ENCODE measurements at places on chromosomes 12 and 14.

DNA sequence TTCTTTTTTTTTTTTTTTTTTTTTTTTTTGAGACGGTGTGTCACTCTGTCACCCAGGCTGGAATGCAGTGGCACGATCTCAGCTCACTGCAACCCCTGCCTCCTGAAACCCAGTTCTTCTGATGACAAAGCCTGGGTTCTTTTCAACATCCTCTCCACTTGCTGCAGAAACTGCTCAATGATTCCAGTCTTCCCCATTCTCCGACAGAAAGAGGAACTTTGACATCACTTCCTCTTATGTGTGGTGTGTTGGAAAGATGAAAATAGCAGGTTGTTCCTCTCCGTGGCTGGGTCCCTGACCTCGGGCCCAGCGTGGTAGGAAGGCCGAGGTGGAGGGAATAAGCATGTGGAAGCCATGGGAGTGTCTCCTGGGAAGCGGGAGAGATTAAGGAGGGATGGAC is 198.4 kb downstream of the PHETA1 start:
- no peak for DNase-seq

DNA sequence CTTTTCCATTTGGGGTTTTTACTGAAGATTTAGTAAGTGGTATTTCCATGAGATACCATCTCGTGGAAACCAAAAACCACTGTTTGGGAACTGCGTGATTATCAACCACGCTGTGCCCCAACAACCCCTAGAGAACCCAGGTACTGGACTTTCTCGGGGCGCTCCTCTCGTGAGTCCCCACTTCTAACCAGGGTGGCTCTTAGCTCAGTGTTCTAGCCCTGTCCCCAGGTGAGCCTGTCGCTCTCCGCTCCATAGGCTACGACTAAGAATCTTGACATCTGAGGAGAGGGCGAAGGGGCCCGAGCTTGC is 686 bp downstream of the MCRS1 start:
- DNase-seq, result no peak

GRCh38 chr12:89875809-89876208 is 167.2 kb upstream of the ATP2B1 start:
- no peak for DNase-seq

- DNase-seq, result no peak
Measured at GRCh38 chr12:77035226-77035625, 30.1 kb downstream of the E2F7 start.

- DNase-seq, result no peak
Measured at GRCh38 chr12:57741844-57742738, 2.7 kb upstream of the TSPAN31 start.

- no peak for DNase-seq
Measured at GRCh38 chr12:105351523-105351922, 21.0 kb downstream of the C12orf75 start.

GRCh38 chr12:58277231-58277630 is 335.9 kb downstream of the ATP23 start:
- no peak for DNase-seq

DNA sequence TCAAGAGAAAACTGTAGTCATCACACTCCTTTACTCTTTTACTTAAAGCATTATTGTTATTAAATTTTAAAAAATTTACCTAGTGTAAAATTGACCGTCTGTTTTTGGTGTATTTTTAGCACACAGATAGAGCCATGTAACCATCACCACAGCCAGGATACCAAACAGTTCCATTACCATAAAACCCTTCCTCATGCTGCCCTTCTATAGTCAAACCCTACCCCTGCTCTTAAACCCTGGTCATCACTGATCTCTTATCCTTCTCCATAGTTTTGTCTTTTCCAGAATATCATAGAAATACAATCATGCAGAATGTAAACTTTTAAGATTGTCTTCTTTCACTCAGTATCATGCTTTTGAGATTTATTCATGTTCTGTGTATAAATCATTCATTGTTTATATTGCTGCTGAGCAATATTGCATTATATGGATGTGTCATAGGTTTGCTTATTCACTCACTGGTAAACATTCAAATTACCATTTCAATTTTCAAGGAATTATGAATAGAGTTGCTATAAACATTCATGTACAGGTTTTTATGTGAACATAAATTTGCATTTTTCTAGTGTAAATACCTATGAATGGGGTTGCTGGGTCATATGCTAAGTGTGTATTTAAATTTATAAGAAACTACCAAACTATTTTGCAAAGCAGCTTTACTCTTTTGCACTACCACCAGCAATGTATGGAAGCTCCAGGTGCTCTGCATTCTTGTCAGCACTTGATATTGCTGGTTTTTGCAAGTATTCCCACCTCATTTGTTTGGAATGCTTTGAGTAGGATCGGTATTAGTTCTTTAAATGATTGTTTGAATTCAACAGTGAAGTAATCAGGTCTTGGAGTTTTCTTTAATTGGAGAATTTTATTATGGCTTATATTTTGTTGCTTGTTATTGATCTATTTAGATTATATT is 125.5 kb downstream of the LMNTD1 start:
- DNase-seq, result no peak

DNA sequence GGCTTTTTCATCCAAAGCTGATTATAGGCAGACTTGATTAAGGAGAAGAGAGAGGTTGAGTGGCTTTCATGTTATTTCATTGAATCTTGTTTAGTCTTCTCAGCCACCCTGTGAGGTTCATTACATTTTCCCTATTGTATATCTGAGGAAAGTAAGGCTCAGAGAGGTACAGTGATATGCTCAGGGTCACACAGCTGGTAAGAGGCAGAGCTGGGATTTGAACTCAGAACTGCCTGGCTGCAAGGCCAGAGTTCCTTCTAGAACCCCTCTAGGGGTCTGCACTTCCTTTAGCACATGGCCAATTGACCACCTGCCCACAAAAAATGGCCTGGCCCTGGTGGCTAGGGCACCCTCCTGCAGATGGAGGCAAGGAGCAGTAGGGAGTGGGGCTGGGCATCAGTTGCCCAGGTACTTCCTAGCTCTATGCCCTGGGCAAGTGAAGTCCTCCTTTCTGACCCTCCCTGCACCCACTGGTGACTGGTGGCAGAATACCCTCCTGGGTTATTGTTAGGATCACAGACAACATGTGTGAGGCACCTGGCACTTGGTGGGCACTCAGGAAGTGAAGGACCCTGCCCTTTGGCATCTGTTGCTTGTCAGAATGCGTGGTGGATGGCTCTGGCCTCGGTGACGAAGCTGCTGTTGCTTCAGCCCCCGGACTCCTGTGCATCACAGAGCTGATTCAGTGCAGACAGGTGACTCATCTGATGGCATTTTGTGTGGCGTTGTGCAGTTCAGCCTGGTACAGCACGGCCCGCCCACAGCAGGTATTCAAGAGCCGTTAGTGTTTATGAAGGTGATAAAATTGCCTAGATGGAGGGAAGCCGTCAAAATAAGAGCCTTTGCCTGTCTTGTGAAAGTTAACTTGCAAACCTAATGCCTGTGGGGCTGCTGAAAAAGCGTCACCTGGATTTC is 115.8 kb downstream of the SLC25A47 start:
- no peak for DNase-seq

DNA sequence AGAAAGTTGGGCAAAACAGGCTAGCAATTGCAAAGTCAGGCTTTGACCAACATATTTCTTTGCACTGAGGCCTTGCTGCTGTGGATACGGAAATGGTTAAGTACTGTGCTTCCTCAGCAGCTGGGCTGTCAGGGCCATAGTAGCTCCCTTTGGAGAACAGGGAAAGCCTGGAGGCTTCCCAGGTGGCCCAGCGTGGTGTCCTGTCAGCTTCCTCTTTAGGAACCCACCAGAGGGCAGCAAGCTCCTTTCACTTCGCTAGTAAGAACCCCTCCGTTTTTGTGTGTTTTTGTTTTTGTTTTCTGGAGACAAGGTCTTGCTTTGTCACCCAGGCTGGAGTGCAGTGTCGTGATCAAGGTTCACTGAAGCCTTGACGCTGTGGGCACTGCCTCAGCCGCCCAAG is 1.7 kb upstream of the CFAP251 start:
- DNase-seq, result no peak

- peak; percentile 85 for DNase-seq
Measured at GRCh38 chr14:59679872-59680271, 103.3 kb upstream of the CCDC175 start.

DNA sequence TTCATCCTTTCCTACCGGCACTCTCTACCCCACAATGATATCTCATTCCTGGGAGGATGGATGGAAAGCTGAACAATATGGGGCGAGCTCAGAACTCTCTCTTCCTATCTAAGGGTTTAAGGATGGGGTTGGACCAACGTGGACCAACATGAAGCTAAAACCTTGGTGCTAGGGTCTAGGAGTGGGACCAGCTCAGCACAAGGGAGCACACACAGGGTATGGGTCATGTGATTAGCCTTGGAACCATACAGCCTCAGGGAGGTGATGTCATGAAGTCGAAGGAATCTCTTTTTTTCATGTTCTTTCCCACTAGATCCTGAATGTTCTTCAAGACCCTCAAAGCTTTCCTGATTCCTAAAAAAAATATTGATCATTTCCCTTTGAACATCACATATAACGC is 3.3 kb downstream of the GUCY2C start:
- no peak for DNase-seq

DNA sequence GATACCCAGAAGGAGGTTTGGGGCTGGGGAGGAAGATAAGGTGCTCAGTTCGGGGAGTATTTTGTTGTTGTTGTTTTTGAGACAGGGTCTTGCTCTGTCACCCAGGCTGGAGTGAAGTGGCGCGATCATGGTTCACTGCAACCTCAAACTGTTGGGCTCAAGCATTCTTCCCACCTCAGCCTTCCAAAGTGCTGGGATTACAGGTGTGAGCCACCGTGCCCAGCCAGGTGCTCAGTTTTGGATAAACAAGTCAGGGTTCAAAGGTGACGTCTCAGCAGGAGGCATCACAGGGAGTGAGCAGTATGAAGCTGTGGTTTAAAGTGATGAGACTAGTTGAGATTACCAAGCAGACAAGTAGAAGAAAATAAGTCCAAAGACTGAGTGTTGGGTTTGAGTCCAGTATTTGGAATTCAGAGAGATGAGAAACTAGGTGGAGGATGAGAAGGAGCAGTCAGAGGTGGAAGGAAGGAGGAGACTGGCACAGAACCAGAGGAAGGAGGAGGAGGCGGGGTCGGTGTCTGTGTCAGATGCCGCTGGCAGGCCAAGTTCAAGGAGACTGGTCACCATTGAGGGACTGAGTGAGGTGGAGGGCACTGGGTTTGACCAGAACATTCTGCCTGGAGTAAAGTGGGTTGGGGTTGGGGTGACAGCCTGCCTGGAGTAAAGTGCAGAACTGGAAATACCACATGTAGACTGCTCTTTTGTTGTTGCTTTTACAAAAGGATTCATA is 16.1 kb downstream of the SLC35E3 start:
- DNase-seq, result no peak

- DNase-seq, result no peak
Measured at GRCh38 chr14:59305836-59306555, 117.5 kb downstream of the DAAM1 start.

DNA sequence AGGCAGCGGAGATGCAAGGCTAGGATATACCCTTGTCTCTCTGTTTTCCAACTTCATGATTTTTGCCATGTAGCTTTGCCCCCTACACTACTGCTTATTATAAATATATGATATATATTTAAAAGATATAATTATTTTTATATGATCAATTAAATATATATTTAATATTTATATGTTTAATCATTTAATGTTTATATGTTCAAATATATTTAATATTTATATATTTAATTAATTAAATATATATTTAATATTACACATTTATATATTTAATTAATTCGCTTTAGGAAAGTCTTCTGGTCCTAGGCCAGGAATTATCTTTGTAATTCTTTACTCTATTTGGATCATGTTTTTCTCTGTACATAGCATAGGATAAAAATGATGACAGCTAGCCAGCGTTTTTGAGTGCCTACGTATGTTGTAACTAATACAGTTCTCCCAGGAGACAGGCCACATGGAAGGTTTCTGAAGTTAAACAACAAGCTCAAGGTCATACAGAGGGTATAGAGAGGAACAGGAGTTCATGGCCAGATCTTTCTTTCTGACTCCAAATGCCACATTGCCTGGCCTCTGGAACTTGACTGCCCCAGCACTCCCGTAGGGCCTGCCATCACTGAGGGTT is 192.5 kb downstream of the KCNA5 start:
- DNase-seq, result no peak

DNA sequence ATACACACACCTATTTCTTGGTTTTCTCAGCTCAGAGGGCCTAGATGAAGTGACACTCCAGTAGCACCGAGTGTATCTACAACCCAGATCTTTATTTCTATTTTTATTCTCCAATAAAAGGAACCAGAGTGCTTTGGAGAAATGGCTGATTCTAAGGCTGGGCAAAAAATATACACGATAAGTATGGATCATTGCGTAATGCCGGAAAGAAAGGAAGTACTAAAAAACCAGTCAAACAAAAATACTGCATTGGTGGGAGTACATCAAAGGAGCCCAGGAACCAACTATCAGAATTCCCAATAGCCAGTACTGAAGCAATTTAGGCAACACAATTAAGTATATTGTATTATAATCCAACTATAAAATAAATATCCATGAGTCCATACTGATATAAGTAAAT is 400.9 kb upstream of the CCDC196 start:
- no peak for DNase-seq

GRCh38 chr12:26723379-26724308 is 109.3 kb downstream of the ITPR2 start:
- no peak for DNase-seq

GRCh38 chr14:61647704-61648103 is 47.6 kb upstream of the HIF1A start:
- DNase-seq, result no peak

DNA sequence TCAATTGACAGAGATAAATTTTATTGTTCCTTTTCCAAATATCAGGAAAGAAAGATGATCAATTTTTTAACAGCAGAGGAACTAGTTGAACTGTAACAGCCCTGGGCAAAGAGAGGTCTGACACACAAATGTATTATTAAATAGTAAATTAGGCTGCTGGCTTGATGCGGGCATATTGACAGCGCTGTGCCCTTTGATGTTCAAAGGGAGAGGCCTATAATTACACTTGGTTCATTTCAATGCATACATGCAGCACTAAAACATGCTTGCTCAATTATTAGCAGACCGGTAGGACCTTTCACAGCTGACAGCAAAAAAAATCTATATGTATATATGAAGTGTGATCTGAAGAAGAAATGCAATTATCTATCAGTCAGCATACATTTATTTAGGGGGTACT is 219.8 kb downstream of the SLC2A13 start:
- DNase-seq, result no peak

GRCh38 chr12:52019113-52019770 is 12.5 kb downstream of the TAMALIN start:
- DNase-seq, result no peak

DNA sequence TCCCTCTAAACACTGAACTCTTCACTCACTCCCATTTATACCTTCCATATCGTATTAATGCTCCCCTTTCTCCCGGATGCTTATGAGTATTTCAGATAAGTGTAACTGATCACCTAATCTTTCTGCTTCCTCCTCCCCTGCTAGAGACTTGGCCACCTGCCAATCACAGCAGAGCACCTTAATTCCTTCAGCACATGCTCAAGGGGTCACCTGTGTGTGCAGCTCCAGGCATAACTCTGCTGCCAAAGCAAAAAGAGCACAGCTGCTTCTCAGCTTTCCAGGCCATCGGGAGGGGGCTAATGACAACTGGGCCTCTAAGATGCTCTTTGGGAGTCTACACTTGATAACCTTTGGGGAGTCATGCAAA is 106.9 kb upstream of the DYRK2 start:
- no peak for DNase-seq

Data from NCI-H748 treated with DMSO at 0.1 percent for 48 hours (cell line).